Activated T-helper 17 cell treated with anti-CD3 and anti-CD28 coated beads, Interleukin-2, amount 50 U/mL, for 72 hours (primary cell): ENCODE measurements at places on chromosomes 16 and 17. TPM values are rescaled to one million over a fixed set of nuclear protein-coding genes. Genes with fewer than 3 reads are reported as not detected.
A peak's percentile ranks its signal among the peaks of the same experiment; 100 is the strongest.

GRCh38 chr17:22454070-22454999 is 762.0 kb downstream of the KCNJ18 start:
- no peak for ATAC-seq

The RNF157 gene
- 15.5 TPM for total RNA-seq

The CDH11 gene
- total RNA-seq = not detected

The PRR11 gene
- 74.5 TPM for total RNA-seq

GRCh38 chr16:23651943-23652468 is 10.7 kb downstream of the DCTN5 start:
- ATAC-seq = peak; percentile 84

DNA sequence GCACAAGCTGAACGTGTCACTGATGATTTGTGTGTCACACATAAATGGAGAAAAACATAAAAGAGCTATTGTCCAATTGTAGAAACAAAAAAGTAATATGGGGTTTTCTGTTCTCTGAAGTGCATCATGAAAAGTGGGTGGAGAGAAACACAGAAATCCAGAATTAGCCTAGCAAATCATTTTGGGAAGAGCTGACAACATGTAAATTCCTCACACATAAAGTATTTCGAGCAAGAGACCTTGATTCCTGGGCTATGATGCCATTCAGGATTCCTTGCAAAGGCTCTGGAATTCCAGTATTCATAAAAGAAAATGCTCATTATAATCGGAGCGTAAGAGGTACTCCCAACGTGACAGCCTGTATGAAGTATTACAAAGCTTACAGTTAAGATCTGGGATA is 1.1 kb downstream of the DCUN1D3 start:
- no peak for ATAC-seq

DNA sequence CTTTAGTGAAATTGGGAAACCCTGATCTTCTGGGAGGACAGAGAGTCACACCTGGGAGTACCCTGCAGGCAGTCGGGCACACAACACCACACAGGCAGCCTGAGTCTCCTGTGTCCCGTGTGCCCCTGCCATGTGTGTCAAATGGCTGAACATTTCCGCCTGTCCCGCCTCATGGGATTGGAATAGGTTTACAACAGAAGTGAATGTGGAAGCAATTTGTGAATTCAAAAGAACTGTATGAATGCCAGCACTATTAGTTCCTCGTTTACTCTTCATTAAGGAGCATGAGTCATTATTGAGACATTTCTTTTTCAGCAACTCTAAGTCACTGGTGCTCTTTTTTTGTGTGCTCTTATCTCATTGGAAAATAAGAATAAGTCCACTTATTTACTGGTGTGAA is 226.5 kb downstream of the PMP22 start:
- no peak for ATAC-seq

The SLC6A4 gene
- total RNA-seq = not detected

- ATAC-seq = no peak
Measured at GRCh38 chr17:61815863-61816503, 47.3 kb downstream of the BRIP1 start.

GRCh38 chr17:77126519-77126918 is 14.2 kb upstream of the SEC14L1 start:
- no peak for ATAC-seq

DNA sequence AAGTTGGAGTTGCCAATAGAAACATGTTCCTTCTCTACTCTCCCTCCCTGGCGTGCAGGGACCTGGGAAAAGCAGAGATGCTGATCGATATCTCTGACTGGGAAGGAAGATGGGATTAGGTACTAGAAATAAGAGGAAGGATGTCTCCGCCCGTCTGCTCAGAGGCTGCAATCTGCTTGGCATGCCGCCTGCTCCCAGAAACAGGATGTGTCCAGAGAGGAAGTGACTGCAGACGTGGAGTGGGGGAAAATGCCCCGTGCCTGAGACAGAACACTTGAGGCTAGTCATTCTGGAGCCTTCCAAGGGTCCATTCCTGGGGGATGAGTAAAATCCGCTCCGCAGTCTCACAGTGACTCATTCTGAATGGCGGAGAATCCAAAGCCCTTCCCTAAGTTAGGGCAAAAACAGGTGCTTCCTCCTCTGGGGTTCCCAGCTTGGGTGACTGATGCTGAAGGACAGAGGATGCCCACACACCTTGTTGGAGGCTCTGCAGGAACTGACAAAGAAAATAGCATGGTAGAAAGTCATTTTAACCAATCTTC is 45.0 kb upstream of the SMURF2 start:
- ATAC-seq = no peak

DNA sequence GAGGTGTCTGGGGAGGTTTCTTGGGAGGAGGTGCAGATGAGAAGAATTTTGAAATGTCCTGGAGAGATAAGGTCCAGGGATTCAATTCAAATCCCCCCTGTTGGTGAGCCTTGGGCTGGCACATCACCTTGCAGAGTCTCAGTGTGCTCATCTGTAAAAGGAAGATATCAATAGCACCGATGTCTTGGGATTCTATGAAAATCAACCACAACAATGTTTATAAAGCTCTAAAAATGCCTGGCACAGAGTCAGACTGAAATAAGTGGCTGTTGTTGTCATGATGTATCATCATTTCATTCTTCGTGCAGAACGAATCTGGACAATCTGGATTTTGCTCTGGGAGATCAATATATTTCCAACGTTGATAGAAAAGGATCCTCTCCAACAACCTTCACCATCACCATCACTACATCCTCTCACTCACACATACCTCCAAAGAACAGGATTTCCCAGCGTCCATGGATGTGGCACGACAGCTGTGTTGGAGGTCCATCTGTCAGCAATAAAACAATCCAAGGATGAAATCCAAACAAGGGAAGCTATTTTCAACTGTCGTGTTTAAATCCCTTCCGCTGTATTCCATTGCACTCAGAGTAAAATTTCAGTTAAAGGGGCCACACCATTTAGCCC is 393.7 kb upstream of the DYNLRB2 start:
- ATAC-seq = no peak

The KRTAP1-5 gene
- not detected for total RNA-seq

- ATAC-seq = no peak
Measured at GRCh38 chr17:8284126-8284525, 4.3 kb upstream of the RANGRF start.
